NB4 (cell line): ENCODE measurements at places on chromosomes 3 and 15.

- DNase-seq = no peak
Observed at GRCh38 chr15:41241221-41241964, 10.3 kb downstream of the CHP1 start.

DNA sequence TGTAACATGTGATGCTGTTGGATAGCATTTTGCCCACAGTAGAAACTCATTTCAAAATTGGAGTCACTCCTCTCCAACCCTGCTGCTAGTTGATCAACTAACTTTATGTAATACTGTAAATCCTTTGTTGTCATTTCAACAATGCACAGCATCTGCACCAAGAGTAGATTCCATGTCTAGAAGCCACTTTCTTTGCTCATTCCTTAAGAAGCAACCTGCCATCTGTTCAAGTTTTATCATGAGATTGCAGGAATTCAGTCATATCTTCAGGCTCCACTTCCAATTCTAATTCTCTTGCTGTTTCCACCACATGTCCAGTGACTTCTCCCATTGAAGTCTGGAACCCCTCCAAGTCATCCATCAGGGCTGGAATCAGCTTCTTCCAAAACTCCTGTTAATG, 42.9 kb downstream of the AKAP13 start:
- DNase-seq = no peak

DNA sequence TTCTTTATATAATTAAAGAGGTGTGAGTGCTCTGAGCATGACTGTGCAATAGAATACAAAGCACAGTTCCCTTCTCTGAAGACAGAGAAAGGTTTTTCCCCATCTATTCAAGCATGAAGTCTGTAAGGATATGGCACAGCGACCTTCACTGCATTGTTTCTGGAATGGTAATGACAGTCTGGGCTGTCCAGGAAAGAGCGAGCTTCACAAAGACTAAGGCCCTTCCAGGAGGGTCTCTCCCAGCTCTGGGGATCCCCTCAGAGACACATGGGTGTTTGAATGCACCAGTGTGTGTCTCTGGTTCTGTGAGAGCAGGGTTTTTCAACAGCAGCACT, 179.9 kb upstream of the NR2E3 start:
- no peak for DNase-seq

GRCh38 chr3:169382309-169382708, 281.2 kb downstream of the MECOM start:
- DNase-seq = no peak

GRCh38 chr3:158573714-158574113, 2.7 kb downstream of the MLF1 start:
- DNase-seq = peak; percentile 8

GRCh38 chr3:118970819-118971218, 63.8 kb downstream of the IGSF11 start:
- no peak for DNase-seq

DNA sequence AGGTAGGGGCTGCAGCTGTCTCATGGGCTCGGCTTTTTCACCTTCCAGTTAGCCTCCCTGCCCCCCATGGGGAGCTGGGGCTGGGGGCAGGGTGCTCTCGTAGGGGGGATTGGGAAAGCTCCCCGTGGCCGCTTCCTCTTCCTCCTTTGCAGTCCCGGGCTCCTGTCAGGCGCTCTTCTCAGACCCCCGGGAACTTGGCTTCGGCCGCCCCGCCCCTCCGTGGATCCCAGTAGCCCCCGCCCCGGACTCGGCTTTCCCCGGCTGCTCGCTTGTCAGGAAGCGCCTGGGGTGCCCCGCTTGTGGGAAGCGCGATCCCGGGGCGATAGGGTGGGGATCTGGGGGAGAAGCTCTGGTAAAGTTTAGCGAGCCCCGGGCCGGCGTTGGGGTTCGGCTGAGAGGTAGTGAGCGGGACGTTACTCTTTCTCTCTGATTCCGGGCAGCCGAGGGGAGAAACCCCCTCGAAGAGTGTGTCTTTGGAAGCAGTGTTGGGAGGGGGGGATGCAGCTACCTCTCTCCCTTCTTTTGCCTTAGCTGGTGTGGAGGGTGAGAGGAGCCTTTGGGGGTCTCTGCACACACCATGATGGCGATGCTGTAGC, 611 bp downstream of the PIAS1 start:
- DNase-seq = peak; percentile 80

DNA sequence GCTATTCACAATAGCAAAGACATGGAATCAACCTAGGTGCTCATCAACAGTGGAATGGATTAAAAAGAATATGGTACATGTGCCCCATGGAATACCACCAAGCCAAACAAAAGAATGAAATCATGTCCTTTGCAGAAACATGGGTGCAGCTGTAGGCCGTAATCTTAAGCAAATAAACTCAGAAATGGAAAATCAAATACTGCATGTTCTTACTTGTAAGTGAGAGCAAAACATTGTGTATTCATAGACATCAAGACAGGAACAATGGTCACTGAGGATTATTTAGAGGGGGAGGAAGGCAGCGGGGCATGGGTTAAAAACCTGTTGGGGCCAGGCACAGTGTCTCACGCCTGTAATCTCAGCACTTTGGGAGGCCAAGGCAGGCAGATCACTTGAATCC, 304.7 kb upstream of the ROBO2 start:
- no peak for DNase-seq

DNA sequence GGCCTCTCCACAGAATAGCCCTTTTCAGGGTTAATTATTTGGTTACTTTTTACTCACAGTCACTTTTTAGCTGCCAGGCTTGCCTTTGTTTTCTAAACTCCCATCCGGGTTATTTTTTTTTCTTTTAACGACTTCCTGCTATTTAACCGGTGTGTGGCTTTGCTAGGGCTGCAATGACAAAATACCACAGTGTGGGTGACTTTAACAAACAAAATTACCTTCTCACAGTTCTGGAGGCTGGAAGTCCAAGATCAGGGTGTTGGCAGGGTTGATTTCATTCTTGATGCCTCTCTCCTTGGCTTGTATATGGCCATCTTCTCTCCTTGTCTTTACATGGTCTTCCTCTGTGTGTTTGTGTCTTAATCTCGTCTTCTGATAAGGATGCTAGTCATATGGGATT, 91.5 kb downstream of the IL1RAP start:
- peak; percentile 61 for DNase-seq

DNA sequence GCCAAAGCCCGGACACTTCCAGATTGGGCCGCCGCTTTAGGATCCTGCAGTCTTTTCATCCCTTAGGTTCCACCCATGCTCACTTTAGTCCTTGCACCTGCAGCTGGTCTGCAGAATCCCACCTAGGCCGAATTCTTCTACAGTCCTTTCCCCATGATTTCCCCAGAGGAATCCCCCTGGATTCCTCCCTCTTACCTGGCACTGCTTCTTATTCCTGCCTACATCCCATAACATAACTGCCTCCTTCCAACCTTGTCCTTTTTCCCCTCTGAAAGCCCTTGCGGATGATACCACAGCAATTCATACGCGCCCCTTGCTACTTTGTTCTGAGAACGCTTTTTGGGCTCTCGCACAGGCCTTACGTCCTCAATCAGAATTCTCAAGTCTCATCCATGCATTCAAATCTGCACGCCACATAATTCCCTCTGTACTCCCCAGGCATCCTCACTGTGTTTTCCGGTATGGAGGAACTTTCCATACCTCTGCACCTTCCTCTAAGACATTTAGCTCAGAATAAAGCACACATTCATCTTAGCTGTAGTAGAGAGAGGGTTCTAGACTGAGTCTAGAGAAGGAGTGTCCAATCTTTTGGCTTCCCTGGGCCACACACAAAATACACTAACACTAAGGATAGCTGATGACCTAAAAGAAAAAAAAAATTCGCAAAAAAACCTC, 619 bp downstream of the EIF2AK4 start:
- DNase-seq = peak; percentile 39

DNA sequence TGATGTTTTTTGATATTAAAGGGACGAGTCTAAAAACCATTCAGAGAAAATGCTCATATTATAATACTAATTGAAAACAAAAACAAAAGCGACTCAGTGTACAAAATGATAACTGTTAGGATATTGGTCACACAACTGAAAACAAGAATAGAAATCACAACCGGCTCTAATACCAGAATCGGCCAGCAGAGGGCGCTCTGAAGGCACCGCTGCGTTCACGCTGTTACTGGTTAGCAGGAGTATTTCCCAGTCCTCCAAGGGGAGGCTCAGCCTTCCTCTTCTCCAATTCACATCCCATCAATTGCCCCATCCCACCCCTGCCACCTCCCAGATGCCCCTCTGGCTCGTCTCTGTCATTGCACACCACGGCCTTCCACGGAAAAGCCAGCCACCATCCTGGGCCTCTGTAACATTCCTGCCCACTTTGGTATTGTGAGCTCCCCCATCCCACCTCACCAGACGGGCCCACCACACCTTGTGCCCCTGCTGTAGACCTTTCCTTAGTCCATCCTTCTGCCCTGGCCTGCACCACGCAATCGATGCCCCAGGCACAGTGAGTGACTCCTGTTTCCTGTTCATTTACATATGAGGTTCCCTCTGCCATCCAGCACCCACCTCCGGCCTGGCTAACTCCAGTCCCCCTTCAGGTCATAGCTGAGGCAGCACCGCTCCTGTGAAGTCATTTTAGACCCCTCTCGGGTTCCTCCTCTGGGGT, 8.5 kb downstream of the FAM107A start:
- peak; percentile 62 for DNase-seq

DNA sequence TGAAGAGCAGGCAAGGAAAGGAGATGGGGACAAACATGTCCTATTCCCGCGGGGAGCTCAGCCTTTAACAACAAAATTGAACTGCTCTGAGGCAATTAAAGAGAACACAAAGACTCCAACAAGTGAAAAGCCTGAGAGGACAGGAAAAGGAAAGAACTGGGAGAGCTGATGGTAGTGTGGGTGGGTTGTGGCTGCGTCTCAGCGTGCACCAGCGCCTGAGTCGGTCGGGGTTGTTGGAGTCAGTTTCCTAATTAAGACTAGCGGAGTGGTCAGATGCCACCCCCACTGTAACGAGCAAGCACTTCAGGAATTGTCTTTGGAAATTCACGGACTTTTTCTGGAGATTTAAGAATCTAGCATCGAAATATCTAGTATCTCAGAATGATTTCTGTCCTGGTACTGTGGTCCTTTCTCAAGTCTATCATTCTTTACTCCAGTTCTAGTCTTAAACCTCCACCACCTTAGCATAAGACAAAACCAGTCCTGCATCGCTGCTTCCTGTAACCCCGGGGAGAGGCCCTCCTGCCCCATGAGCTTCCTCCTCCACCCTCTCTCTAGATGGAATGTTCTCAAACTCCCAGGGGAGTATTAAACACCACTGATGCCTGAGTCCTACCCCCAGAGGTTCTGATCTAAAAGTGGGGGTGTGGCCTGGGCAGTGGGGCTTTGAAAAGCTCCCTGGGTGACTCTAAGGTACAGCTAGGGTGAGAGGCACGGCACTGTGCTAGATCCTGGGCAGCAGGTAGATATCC, 104.0 kb downstream of the CYP19A1 start:
- peak; percentile 87 for DNase-seq

- DNase-seq = peak; percentile 75
Observed at GRCh38 chr3:31661993-31662670, 129.4 kb downstream of the STT3B start.

GRCh38 chr3:11059090-11059798, 66.7 kb downstream of the SLC6A1 start:
- peak; percentile 92 for DNase-seq

DNA sequence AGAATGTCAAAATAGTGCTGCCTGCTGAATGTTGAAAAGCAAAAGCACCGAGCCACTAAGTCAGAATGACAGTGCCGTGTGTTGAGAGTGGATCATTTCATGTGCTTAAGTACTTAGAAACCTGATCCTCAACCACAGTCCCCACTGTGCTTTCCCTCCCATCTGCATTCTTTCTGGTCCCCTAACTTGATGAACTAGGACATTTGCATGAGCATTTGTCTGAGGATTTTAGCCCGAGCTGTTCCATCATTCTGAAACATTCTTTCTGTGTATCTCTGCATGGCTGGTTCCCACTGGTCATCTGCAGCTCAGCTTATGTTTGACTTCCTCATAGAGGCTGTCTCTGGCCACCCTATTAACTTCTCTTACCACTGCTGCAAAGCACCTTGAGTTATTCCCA, 42.0 kb downstream of the SST start:
- no peak for DNase-seq
